ENCODE measurements at places on chromosomes 12 and 14.
A peak's percentile ranks its signal among the peaks of the same experiment; 100 is the strongest.

DNA sequence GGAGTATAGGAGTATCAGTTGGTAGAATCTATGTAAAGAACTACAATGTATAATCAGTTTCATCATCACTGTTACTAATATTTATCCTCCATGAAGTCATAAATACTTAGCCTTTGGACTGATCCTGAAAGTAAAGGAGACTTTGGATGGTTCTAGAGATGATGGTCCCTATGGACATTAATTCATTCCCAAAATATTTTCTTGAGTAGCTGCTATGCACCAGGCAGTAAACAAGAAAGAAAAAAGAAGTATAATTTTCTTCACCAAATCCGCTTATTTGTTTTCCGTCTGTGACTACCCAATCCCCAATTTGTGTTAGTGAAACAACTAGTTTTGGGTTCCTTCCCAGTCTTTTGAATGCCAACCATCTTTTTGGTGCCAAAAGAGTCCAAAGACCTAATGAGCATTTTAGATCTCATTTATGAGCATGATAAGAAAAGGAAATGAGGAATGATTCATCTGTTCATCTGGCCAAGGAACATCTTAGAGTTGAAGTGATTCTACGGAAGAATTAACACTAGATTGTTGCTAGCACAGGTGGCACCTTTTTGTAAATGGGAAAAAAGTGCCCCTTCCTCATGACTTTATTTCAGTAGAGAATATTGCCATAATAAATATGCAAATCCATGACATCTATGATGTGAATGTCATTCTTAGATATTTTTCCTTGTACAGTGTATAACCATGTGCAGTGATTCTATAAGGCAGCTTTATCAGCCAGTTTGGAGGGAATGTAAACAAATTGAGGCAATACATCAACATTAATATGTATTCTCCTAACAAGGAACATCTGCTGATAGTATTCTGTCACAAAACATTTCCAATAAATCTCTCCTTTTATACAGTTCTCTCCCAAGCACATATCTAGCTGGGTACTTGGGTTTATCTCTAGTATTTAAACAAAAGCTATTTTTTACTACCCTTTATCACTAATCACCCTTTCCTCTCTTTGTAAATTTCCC lies 85.1 kb upstream of the CCDC91 start:
- peak; percentile 16 for DNase-seq

- DNase-seq, result peak; percentile 44
Observed at GRCh38 chr12:40137252-40137651, 31.4 kb upstream of the SLC2A13 start.

GRCh38 chr12:3032770-3033538 lies 44.2 kb upstream of the TSPAN9 start:
- no peak for DNase-seq

DNA sequence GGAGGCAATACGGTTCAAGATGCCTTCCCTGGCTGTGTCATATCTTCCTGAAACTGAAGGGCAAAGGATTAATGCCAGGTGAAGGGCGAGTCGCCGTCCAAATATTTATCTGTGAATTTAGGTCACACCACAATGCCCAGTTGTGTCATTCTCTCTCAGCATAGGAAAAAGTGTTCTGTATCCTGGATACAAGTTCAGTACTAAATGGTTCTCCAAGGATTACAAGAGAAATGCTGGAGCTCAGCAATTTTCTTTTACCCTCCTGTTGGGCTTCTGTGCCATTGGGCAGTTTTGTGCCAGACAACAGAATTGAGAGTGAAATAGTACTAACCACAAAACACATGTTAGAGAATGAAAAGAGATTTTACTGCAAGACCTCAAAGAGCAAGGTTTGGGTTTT lies 493.9 kb downstream of the EGLN3 start:
- DNase-seq, result no peak

- DNase-seq, result peak; percentile 14
Observed at GRCh38 chr12:79128956-79129355, 264.4 kb downstream of the SYT1 start.

DNA sequence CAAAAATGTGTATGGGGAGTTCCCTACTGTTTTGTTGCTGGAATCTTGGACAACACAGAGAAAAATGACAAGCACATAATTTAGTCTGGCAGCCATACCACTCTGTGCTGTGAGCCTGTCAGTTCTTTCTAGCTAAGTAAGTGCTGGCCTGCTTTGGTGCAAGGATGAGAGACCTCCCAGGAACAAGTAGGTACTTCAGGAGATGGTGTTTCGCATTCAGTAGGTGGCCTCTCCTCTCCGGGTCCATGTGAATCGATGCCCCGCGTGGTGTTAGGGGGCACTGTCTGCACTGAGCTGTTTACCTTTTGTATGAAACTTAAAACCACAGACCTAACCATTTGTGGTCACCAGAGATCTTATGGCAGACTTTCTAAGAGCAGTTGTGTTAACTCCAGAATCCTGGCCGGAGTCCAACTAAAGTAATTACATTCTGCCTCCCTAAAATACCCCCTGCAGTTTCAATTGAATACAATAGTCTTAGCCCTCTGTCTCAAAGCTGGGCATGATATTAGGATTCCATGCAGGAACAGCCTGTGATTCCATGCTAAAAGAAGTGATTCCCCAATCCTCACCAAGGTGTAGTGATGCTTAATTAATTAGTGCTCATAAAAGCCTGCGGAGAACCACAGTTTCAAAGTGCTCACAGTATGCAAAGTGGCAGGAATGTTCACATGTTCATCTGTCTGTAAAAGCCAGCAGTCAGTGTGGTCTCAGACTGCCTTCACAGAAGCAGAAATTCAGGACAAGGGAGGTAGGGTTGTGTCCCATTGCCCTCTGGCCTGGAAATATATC lies 64.2 kb downstream of the LLPH start:
- peak; percentile 54 for DNase-seq

- no peak for DNase-seq
Observed at GRCh38 chr12:109131154-109132050, 15.0 kb downstream of the ACACB start.

GRCh38 chr12:81229759-81230158 lies 151.9 kb downstream of the ACSS3 start:
- no peak for DNase-seq

- no peak for DNase-seq
Observed at GRCh38 chr12:13986031-13986430, 4.6 kb upstream of the GRIN2B start.

GRCh38 chr12:90953956-90954421 lies 987 bp downstream of the CCER1 start:
- DNase-seq, result no peak

DNA sequence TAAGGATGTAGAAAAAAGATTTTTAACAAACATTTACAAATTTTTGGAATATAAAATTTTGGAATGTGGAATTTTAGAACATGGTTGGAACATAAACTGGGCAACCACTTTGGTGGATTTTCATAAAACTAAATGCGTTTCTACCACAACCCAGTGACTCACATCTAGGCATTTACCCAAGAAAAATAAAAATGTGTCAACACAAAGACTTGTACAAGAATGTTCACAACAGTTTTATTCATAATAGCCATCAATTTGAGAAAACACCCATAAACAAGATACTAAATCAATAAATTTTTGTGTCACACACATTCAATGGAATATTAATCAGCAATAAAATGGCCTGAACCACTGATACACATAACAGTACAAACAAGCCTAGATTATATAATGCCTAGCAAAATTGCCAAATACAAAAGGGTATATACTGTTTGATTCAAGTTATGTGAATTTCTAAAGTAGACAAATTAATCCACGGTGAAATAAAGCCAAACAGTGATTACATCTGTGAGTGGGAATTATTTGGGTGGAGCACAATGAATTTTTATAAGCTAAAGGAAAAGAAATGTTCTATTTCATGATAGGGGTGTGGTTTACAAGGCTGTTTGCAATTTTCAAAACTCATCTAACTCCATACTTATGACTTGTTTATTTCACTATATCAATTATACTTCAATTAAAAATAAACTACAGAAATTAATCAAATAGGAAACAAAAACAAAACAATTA lies 415.2 kb upstream of the OR4E1 start:
- peak; percentile 48 for DNase-seq

- DNase-seq, result no peak
Observed at GRCh38 chr14:94754391-94754942, 15.4 kb downstream of the GSC start.

DNA sequence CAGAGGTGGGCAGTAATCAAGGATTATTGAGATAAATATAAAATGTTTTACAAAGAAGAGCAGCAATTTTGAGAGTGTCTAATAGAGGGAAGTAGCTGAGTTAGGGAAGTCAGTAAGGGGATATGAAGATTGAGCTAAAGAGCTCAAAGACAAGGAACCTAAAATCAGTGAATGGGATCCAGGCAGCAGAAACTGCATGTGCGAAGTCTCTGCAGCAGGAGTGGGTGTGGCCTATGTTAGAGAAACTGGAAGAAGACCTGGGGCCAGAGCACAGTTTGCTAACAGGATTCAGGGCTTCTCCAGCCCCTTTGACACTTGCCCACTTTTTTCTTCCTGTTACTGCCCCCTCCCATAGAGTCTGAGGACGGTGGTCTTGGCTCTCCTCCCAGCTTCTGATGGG lies 36.3 kb upstream of the PLXNC1 start:
- DNase-seq, result no peak

DNA sequence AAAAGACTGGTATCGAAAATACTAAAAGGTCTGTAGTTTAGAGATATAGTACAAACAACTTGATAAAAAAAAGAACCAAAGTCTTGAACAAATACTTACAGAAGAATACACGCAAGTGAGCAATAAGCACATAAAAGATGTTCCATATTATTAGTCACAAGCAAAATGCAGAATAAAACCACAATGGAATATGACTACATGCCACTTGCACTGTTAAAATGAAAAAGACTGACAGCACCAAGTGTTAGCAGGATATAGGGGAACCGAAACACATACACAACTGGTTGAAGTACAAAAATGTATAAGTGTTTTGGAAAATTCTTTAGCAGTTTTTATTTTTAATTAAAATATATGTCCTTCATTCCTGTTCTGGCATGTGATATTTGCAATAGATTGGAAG lies 3.6 kb downstream of the CLEC2A start:
- DNase-seq, result no peak

- DNase-seq, result peak; percentile 14
Observed at GRCh38 chr14:57493467-57494181, at the start of gene CCDC198. Gene CCDC198 (minus strand): TSS chr14:57493857. CDS start chr14:57493715, 142 bp downstream.

DNA sequence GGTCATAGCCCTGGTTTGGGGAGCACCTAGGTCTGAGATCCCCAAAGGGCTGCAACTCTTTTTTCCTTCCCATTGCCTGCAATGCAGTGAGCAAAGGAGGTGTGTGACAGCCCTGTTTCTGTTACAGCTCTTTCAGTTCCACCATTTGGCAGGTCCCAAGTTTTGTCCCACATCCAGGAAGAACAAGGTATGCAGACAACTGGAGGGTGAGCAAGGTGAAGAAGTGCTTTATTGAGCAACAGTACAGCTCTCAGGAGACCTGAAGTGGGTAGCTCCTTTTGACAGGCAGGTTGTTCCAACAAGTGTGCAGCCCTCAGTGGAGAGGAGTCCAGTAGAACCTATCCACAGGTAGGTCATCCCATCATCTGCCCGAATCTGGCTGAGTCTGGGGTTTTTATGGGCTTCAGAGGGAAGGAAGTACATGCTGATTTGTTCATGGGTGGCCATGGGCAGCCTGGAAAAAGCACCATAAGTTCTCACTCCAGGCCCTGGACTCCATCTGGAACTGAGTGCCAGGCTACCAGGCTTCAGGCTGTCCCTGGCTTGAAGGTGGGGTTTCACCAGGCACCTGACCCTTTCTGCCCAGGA lies 62.8 kb upstream of the NAV3 start:
- DNase-seq, result no peak

DNA sequence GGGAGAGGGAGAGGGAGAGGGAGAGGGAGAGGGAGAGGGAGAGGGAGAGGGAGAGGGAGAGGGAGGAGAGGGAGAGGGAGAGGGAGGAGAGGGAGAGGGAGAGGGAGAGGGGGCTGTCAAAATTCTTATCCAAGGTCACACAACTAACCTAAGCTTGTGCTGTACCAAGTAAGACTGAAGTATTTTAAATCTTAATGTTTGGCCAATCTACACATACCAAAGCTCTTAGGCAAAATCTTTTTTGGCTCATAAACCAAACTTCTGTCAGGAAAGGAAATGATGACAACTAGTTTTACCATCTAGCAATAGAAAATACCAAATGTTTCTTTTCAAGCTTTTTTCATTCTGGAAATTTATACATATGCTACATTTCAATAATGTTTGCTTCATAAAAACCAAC lies 33.8 kb downstream of the CCDC38 start:
- DNase-seq, result peak; percentile 36

GRCh38 chr12:111850526-111850925 lies 8.5 kb downstream of the MAPKAPK5 start:
- no peak for DNase-seq

DNA sequence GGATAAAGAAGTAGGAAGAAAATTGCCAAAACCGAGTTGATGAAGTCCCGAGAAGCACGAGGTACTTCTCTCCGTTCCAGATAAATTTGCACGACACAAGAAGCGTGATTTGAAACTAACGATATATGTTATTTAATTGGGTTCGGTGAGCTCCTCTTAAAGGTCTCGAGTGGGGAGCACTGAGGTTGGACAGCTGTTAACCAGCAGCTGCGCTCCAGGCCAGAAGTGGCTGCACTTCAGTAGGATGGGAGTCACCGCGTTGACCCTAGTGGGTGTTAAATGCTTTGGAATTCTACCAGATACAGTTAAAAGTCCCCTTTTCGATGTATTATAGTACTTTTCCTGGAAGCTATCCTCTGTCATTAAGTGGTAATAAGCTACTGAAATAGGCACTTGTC lies 953 bp upstream of the DCAF5 start:
- DNase-seq, result peak; percentile 37

DNA sequence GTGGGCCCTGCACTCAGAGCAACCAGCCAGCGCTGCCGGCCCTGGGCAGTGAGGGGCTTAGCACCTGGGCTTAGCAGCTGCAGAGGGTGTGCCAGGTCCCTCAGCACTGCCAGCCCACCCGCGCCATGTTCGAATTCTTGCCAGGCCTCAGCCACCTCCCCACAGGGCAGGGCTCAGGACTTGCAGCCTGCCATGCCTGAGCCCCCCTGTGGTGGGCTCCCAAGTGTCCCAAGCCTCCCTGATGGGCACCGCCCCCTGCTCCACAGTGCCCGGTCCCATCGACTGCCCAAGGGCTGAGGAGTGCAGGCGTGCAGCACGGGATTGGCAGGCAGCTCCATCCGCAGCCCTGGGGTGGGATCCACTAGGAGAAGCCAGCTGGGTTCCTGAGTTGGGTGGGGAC lies 98.0 kb upstream of the NID2 start:
- DNase-seq, result no peak

- DNase-seq, result peak; percentile 2
Observed at GRCh38 chr12:43579206-43579605, 27.2 kb upstream of the ADAMTS20 start.

- DNase-seq, result no peak
Observed at GRCh38 chr12:105622846-105623736, 292.6 kb downstream of the C12orf75 start.

- DNase-seq, result no peak
Observed at GRCh38 chr12:65816086-65816485, 8.2 kb upstream of the HMGA2 start.
